Iris pigment epithelial cell (primary cell): ENCODE measurements at places on chromosomes 2 and 18.

DNA sequence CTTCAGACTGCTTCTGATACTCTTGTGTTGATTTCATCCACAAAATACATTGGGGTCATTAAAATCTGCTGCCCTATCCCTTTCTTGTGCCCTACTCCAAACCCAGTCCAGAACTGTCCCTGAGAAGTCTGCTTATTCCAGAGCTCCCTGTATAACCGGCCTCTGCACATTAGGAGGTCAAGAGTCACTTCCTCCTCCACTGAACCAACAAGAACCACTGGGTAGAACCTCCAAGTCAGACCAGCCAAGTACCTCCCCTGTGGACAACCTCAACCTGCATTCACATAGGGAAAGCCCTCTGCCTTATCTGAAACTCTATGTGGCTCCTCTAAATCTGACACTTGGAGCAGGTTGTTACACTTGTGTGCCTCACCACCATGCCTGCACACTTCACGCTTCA is 22.1 kb downstream of the KDSR start:
- DNase-seq, result no peak

GRCh38 chr2:133573491-133574162 is 5.4 kb upstream of the NCKAP5 start:
- DNase-seq, result no peak

GRCh38 chr2:26807788-26808460 is 22.1 kb downstream of the CENPA start:
- no peak for DNase-seq

DNA sequence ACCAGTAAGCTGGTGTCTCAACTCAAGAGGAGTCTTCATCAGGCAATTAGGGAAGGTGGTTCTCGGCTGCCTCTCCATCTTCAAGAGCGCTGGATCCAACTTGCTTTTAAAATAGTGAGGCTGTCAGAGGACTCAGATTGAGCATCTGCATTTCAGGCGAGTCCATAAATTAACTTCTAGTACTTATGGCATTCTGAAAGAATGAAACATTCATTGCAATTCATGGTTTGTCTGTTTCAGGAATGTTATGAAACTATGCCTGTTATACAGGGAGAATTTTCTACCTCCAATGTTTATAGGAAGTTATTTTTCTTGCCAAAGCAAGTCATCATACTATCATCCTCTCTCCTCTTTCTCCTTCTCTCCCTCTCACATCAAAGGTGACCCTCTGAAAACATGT is 883.2 kb downstream of the SLC4A3 start:
- DNase-seq, result peak; percentile 63

GRCh38 chr2:67627456-67628207 is 230.5 kb downstream of the ETAA1 start:
- no peak for DNase-seq

DNA sequence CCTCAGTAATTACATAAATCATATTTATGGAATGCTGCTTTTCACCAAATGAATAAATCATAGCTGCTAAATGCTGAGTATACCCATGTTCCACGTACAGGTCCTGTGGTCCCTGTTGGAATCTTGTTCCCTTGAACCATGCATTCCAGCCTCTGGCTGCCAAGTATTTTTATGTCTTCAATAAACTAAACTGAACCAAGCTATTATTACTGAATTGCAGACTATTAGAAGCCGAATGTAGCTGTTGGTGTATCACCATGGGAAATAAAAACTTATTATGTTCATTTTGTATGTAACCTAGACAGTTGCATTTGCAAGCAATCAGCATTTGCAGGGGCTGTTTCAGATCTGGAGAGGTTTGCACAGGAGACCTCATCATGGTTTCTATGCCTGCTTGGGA is 362.4 kb downstream of the ADCYAP1 start:
- DNase-seq, result no peak

DNA sequence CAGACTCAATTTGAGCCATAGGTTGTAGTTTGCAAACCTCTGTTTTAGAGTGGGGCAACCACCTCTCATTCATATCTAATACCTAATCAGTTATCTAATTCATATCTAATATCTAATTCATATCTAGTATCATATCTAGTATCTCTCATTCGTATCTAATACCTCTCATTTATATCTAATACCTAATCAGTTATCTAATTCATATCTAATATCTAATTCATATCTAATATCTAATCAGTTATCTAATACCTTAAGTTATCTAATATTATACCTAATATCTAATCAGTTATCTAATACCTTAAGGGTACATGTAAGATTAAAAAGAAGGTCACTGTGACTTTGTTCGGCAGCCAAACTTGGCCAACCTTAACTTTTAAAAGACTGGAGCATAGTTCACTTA is 403.4 kb upstream of the MMADHC start:
- no peak for DNase-seq

GRCh38 chr2:209577376-209578357 is 153.8 kb downstream of the MAP2 start:
- peak; percentile 16 for DNase-seq

DNA sequence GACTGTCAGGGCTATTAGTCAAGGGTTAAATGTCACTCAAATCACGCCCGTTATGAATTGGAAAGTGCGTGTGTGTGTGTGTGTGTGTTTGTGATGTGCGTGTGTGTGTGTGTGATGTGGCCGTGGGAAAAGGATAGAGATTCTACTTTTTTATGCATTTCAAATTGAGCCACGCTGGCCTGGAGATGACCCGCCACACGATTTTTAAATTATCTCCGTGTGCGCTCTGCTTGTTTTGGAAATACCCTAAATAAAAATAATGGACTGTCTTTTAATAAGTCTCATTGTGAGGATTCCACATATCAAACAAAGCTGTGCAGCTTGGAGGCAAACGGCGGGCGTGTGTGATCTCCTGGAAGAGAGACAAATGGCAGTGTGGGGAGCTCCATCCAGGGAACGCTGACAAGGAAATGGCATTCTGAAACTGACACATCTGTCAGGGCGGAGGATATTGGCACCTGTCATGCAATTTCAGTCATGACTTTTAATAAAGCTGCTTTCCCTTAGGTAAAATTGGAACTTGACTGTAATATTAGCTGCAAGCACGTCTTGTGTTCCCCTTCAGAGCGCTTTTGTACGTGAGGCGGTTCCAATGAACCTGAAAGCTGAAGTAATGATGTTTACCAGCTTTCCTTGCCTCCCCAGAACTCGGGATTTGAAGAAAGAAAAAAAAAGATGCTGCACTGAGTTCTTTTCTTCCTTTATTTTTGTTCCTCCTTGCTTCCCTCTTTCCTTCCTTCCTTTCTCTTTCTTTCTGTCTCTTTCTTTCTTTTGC is 381.8 kb upstream of the SMIM21 start:
- no peak for DNase-seq

DNA sequence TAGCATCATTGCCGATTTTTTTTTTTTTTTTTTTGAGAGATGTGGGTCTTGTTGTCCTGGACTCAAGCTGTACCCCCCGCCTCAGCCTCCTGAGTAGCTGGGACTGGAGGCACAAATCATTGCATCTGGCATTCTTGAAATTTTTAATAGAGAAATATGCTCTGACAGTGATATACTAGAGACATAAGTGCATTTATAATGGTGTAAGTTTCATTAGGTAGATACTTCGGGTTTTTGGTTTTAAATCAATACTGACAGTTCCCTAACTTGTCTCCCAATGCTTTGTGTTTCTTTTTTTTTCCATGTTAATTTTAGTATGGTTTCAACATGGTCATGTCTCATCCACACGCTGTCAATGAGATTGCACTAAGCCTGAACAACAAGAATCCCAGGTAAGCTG is 138.7 kb downstream of the PRPF40A start:
- no peak for DNase-seq

DNA sequence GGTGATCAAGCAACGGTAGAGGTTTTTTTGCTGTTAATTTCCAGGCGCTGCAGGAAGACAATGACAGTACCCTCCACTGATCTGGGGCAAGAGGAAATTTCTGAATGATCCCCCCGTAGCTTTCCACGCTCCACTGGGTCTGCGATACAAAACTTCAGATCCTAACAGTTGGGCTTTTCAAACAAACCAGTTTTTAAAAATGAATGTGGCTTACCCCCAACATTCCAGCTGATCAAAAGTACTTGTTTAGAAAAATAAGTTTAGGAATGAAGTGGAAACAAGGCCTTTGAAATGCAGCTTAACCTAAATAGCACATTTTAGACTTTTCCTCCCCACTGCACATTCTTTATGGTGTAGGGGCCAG is 5.7 kb downstream of the ZFP36L2 start:
- no peak for DNase-seq

- no peak for DNase-seq
These were observed 740.4 kb downstream of the DSC3 start for GRCh38 chr18:30302181-30302580.

DNA sequence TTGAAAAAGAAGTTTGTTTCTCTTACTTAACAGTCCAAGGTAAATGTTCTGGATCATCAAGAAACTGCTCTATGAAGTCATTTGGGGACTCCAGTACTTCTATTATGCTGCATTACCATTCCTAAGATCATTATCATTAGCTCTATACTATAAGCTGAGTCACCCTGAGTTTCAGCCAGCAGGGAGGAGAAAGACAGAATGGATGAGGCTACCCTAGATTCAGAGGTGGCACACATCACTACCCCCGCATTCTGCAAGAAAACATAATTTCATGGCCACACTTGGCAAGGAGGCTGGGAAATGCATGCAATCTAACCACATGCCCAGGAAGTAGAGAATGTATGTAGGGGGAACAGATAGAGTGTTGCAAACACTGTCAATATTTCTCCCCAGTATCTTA is 16.6 kb upstream of the LNPK start:
- no peak for DNase-seq

DNA sequence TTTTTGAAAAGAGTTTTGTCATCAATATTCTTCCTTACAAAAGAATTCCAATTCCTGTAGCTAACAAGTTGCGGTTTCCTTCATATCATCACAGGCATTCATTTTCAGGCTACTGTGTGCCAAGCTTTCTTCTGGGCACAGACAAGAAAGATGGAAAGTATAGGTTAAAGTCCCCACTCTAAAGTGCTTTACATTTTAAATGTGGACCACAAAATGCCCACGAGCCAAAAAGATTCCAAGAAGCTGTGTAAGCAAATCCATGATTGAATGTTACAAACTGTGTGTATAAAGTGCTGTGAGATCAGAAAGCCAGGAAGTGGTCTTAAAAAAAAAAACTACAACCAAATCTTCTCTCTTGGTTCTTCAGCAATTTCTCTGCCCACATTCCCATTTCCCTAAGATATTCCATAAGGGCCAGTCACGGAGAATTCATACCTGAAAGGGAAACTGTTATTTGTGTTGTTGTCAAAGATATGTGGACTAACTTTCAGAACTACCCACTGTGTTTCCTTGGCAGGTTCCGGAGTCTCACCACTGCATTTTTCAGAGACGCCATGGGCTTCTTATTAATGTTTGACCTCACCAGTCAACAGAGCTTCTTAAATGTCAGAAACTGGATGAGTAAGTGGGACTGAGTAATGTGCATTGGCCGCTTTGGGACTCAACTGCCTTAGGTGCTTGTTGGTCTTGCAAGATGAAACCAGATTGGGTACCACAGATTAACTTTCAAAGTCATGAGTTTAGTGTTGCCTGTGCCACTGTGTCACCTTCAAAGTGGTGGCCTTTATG is 55.7 kb downstream of the RAB27B start:
- DNase-seq, result peak; percentile 61

DNA sequence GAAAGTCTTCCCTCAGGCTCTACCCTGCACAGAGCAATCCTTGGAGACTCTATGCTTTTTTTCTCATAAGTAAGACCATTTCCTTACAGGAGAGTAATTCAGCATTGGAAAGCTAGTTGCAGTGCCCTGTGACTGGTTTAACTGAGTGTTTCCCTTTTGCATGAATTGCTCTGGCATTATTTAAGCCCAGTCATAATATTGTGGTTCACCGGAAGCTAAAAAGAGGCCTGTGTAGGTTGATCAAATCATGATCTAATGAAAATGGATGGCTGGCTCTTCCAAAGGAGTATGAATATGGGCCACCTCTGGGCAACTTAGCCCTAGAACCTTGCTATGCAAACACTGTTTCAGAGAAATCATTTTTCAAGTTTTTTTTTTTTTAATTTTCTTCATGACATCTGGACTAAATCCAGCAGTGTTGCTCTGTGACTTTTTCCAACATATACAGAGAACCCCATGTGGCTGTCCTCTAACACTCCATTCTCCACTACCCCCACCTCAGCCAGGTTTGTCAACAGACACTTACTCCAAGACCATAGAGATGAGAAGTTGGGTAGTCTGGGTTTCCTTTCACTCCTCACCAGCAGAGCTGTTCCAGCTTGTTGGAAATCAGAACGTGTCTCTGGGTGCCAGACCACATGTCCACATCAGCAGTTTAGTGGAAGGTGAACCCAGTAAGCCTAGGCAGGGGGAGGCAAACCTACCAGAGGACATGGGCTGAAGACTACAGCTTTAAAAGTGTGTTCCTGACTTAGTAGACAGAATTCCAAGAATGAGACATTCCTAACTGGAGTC is 175.2 kb upstream of the SLC14A2 start:
- DNase-seq, result peak; percentile 5

- DNase-seq, result peak; percentile 49
These were observed 98.7 kb downstream of the STPG4 start for GRCh38 chr2:47056374-47056773.

DNA sequence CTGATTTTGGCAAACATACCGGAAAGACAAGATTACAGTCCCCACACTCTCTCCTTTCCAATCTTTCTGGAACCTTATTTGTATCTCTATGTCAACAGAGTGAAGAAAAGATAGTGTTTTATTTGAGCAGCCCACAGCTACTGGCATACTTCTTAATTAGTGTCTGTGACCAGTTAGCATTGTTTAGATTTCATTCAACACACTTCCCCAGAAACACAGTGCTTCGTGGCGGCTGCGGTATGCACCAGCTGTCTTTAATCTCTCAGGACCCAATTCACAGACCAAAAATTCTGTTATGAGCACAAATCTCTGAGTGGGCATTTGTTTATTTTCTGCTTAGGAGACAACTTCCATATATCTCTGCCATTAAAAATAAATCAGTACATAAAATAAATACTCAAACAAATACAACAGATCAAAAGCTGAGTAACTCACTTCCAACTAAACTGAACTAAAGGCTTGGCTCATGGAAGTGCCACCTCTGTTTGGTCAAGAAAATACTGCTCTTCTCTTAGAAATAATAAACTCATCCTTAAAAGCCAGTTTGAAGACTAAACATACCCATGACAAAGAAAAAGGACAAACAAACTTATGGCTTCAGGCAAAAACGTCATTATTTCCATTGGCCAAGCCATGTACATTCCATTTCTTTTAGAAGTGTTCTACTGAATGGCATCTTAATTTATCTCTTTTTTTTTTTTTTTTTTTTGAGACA is 392.4 kb downstream of the TXNL1 start:
- DNase-seq, result peak; percentile 12

GRCh38 chr2:183610724-183611123 is 486.5 kb downstream of the NUP35 start:
- DNase-seq, result no peak

- DNase-seq, result no peak
These were observed 202 bp downstream of the MCEE start for GRCh38 chr2:71129902-71130151.
